ENCODE measurements at places on chromosomes 16 and 17. TPM values are rescaled to one million over a fixed set of nuclear protein-coding genes. Genes with fewer than 3 reads are reported as not detected.

GRCh38 chr16:2528161-2529060 is 2.8 kb downstream of the CEMP1 start:
- no peak for DNase-seq

The C17orf67 gene
- 3.2 TPM for total RNA-seq

GRCh38 chr17:45663772-45664171 is 120.3 kb upstream of the CRHR1 start:
- no peak for DNase-seq

GRCh38 chr17:8532021-8532420 is 96.3 kb downstream of the NDEL1 start:
- DNase-seq = no peak

The SEPTIN1 gene
- total RNA-seq = 8.2 TPM

GRCh38 chr16:59058250-59058649 is 324.1 kb upstream of the GOT2 start:
- DNase-seq = no peak

DNA sequence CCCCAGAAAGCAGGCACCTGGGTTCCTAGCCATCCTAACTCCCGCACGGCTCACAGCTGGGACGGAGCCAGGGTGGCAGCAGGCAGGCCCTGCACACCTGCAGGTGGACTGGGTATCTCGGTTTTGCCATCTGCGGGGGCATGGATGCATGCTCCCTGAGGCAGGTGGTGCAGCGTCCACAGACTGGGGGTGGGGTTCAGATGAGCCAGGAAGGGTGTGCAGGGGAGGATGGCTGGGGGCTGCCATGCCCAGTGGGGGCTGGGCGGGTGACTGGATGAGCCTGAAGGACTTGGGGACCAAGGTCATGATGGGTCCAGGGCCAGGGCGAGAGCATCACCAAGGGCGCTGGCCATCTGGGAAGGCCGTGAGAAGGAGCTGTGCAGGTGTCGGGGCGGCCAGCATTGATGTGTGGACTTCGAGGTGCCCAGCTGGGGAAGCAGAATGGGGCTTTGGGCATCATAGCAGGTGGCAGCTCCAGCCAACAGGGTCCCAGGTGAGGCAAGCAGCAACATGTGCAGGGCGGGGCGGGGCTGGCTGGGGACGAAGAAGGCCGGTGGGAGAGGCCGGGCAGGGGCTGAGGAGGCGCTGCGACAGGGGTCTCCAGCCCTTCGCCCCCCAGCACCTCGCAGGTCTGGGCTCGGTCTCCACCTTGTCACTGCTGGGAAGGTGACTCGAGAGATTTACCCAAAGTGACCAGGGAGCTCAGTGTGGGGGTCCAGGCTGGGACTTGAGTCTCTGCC is 41.0 kb upstream of the ZNF469 start:
- no peak for DNase-seq

The CDRT15L2 gene
- not detected for total RNA-seq

Measured in ureter (tissue), 1 donor.